ENCODE measurements at places on chromosomes 4 and X.

- no peak for DNase-seq
Measured at GRCh38 chrX:13026877-13027652, 17.4 kb downstream of the FAM9C start.

GRCh38 chr4:54548098-54548620 is 109.6 kb upstream of the KIT start:
- no peak for DNase-seq

DNA sequence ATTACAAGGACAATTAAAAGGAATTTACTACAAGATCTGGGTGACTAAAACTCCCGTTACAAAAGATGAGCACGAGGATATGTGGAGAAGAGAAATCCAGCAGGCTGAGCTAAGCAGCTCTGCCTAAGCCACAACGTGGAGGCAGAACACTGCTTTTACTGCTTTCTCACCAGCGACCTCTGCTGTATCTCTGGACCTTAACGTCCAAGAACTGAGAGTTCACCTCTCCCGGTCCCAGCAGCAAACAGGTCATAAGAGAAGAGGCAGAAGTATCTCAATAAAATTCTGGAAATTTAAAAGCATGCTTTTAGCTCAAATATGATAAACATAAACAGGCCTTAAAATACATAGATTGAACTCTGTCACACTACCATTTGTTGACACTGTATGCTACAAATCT is 81.0 kb downstream of the ADGRA3 start:
- peak; percentile 44 for DNase-seq

GRCh38 chr4:99986792-99987191 is 36.7 kb upstream of the H2AZ1 start:
- no peak for DNase-seq

DNA sequence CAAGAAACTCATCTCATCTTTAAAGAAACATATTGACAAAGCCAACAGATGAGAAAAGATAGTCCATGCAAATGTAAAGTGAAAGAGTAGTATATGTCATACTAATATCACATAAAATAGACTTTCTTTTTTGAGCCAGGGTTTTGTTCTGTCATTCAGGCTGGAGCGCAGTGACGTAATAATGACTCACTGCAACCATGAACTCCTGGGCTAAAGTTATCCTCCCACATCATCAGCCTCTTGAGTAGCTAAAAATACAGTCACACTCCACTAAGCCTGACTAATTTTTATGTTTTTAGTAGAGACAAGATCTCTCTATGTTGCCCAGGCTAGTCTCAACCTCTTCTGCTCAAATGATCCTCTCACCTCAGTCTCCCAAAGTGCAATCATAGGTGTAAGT is 51.8 kb upstream of the TRAM1L1 start:
- DNase-seq: no peak

- DNase-seq: no peak
Measured at GRCh38 chrX:41442824-41443550, 4.2 kb upstream of the NYX start.

- no peak for DNase-seq
Measured at GRCh38 chrX:123481913-123482851, 250.7 kb downstream of the THOC2 start.

DNA sequence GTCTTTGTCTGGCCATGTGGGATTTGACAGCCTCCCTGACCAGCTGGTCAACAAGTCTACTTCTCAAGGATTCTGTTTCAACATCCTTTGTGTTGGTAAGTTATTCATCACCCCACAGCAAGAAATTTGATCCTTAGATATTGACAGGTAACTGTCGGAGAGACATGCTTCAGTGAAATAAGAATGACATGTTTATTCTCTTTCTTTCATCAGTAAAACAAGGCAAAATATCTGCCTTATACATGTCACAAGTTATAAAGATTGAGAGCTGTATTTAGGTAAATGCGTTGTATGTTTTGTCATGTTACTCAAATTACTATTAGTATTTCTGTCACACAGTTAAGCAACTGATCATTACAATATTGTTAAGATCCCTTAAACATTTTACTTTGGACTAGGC is 46.9 kb downstream of the SEPTIN11 start:
- no peak for DNase-seq

GRCh38 chr4:111717921-111718320 is 427.3 kb upstream of the FAM241A start:
- DNase-seq: no peak

GRCh38 chrX:107701493-107702121 is 73.3 kb downstream of the PRPS1 start:
- DNase-seq: no peak

DNA sequence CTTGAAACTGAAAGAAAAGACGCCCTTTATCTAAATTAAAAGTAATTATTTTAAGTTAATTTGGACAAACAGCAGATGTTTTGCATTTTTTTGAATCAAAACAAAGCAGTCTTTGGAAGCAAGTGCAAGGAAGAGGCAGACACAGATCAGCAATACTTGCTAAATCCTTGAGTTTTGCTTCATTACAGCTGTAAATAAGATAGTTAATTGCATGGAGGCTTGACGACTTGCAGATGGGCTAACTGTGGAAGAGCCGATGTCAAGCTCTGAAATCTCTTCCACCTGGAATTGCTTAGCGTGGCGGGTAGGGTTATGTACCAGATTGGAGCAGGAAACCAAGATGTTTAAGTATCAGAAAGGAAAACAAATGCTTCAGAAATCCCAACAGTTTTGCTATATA is 148.8 kb downstream of the POLA1 start:
- no peak for DNase-seq

- DNase-seq: no peak
Measured at GRCh38 chr4:136637071-136637777, 895.1 kb downstream of the PCDH18 start.

DNA sequence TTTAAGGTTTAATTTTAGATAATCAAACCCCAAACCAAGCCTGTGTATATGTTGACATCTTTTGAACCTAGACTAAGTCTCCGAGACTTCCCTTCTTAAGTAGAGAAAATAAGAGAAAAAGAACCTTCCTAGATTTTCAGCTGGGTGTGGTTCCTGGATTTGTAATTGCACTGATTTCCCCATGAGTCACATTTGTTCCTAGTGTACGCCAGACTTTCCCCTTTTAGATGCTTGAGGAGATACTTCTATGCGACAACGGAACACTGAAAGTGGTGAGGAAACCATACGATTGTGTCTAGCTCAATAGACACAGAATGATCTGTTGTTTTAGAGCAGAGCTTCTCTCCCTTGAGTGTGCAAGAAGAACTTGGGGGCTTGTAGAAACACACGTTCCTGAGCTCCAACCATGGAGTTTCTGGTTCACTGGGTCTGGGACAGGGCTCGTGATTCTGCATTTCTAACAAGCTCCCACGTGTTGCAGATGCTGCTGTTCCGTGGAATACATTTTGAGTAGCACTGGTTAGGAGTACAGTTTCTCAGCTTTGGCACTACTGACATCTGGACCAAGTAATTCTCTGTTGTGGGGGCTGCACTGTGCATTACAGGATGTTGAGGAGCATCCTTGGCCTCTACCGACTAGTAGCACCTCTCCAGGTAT is 87.1 kb downstream of the AMELX start:
- no peak for DNase-seq

- no peak for DNase-seq
Measured at GRCh38 chr4:119124352-119124751, 11.3 kb upstream of the MYOZ2 start.

DNA sequence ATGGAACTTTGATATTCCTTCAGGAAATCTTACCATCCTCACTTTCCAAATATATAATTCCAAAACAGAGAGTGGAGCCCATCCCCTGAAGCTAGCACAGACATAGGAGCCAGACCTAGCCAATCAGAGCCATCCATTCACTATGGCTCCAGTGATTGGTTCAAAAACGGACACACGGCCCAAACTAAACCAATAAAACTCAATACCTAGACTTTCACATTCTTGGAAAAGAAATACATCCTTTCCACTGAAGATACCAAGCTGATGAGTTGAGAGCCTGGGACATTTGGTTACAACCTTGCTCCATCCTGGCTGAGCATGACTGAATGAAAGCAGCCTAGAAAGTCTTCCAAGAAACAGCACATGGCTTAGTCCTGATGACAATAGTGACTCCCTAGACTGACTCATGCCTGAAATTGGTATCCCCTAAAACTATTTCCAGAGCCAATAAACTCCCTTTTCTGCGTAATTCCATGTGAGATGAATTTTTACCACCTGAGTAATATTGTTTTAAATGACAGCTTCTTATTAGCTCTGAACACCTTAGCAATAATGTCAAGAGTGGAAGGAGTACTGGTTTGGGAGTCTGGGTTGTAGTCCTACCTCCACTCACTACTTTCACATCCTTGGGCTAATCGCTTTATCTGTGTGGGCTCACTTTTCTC is 189.6 kb upstream of the LNX1 start:
- DNase-seq: no peak

GRCh38 chrX:48468693-48469691 is 1.1 kb downstream of the SLC38A5 start:
- no peak for DNase-seq

Data from dermis microvascular lymphatic vessel endothelial cell (primary cell).